ENCODE measurements at places on chromosomes 12 and 14. TPM values are rescaled to one million over a fixed set of nuclear protein-coding genes. Genes with fewer than 3 reads are reported as not detected.

The CCDC175 gene
- not detected for total RNA-seq

The EVL gene
- total RNA-seq: 7.2 TPM

DNA sequence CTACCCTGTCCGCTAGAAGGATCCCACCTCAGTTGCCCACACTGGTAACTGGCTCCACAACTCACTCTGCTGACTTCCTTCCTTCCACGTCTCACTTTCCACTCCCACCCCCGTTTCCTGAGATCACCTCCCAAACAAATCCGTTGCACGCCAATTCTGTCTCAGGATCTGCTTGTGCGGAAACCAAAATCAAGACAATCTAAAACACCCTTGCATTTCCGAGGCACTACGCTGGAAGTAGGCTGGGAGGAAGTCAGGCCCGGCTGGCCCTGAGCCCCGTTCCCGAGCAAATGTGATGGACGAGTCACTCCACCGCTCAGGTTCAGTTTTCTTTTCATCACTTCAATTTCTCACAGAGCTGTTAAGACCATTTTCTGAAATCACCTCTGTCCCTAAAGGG, 23.1 kb downstream of the ABCB9 start:
- DNase-seq: peak; percentile 30

DNA sequence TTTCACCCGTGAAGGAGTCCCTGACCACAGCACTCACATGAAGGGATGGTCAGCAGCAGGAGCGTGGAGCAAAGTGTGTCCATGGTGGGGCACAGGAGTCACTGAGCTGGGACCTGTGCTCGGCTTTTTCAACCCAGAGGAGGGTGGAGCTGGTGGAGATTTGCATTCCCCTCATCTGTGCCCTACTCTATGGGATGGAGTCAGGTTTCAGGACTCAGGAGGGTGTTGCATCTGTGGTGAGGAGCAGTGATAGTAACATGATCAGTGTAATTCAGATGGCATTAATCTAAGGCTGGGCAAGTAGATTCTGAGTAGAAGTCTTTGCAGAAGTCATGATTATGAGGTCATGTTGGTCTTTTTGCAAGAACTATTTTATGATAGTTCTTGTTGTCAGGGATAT, 511.9 kb downstream of the TMEM121 start:
- no peak for DNase-seq

DNA sequence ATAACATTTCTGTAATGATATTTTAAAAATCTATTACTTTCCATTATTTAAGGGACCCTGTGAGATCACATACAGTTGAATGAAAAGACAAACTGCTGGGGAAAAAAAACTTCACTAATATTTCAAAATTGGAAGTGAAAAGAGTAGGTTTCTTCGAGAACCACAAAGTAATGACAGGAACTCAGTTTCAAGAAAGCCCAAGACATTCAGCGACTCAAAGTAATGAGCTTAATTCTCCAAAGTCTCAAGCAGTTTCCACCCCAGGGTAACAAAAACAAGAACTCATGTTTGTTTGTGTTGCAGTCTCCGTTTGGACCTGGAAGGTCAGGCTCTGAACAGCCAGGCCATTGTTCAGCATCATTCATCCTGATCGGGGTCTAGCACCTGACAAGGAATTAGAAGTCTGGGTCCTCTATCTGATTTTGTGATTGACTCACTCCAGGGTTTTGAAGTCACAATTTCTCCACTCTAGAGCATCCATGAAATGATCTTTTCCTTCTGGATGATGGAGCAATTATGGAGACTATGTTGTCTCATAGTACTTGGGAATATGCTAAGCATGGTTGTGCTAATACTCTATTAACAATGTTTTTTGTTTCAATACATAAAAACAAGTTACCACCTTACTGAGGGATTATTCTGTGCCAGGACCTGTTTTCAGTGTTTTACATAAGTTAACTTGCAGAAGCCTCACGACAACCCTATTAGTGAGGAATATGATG, 126.9 kb downstream of the SLC25A21 start:
- no peak for DNase-seq

DNA sequence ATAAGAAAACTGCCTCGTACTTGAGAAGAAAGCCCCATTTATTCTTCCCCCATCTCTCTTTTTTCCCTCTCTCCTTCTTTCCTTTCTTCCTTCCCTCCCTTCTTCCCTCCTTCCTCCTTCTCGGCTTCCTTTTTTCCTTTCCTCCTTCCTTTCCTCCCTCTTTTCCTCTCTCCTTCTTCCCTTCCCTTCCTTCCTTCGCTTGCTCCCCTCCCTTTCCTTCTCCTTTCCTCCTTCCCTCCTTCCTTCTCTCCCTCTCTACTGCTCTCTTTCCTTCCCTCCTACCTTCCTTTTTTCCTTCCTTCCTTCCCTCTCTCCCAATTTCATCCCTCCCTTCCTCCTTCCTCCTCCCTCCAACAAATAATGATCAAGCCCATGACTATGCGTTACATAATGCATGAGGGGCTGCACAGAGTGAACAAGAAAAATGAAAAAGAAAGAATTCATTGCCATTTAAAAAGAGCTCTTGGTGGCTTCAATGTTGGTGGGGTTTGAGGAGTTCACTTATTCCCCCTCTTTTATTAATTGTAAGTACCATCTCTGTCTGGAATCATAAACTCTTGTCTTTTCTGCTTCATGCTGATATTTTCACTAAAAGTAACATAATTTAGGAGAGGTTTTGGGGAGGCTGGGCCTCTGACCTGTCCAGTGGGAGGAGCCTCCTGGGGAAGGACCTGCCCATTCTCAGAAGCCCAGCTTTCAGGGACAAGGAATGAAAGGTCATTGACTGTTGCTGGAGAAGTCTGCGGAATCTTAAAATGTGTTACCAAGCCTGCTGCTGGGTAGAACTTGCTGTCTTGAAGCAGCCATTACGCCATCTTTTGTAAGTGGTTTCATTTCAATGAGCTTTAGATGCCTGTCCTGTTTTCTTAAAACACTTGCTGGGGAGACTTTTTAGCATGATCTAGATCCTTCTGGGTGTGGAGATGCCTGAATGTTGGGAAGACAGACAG, 144.3 kb downstream of the CHST11 start:
- DNase-seq: no peak

- DNase-seq: peak; percentile 35
Observed at GRCh38 chr12:102232446-102232845, 34.8 kb upstream of the PMCH start.

DNA sequence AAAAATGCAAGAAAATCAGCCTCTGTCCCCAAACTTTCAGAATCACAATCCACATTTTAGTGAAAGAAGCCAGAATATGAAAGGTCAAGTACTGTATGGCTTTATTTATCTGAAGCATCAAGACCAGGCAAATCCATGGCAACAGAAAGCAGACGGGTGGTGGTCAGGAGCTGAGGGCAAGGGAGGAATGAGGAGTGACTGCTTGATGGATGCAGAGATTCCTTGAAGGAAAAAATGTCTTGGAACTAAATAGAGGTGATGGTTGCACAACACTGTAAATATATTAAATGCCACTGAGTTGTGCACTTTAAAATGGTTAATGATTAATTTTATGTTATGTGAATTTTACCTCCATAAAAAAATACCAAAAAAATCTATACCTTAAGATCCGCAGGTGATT, 165.1 kb downstream of the GXYLT1 start:
- DNase-seq: no peak

GRCh38 chr14:73725116-73726024, 11.2 kb upstream of the PNMA1 start:
- peak; percentile 59 for DNase-seq

GRCh38 chr12:42143452-42144157, 1.1 kb downstream of the GXYLT1 start:
- DNase-seq: peak; percentile 28

- DNase-seq: no peak
Observed at GRCh38 chr12:113387631-113388030, 16.1 kb downstream of the SDS start.

GRCh38 chr12:91772411-91772810, 373.2 kb downstream of the BTG1 start:
- peak; percentile 7 for DNase-seq

DNA sequence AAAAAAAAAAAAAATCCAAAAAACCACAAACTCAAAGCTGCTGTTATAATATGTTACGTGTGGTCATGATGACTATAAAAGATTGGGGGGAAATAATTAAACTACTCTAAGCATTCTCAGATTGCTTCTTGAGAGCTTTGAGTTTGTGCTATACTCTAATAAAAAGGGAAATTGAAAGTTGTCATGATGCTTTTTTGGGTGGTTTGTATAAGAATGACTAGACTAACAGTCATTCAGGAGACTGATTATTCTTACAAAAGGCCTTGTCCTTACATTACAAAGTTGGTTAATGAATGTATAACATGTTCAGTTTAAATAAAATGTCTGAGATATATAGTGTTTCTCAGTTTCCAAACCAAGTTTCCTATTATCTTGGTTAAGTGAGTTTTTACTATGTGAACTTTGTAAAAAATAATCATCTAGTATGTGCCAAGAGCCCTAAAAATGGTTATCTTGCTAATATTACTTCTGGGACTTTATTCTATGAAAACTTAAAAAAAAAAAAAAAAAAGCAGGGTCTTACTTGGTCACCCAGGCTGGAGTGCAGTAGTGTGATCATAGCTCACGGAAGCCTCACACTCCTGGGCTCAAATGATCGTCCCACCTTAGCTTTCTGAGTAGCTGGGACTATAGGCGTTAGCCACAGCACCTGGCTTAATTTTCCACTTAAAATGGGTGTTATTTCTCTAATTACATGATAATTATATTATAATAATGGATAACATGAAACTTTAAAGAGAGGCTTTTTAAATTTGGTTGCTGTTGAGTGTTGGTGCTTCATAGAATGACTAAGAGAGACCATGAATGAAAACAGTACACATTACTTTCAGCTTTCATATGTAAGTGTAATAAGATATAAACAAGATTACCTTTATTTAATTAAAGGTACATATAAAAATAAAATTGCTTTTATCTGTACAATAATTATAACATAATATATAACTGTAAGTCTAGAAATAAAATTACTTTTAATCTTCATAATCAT, 459.6 kb upstream of the RGS6 start:
- peak; percentile 21 for DNase-seq

DNA sequence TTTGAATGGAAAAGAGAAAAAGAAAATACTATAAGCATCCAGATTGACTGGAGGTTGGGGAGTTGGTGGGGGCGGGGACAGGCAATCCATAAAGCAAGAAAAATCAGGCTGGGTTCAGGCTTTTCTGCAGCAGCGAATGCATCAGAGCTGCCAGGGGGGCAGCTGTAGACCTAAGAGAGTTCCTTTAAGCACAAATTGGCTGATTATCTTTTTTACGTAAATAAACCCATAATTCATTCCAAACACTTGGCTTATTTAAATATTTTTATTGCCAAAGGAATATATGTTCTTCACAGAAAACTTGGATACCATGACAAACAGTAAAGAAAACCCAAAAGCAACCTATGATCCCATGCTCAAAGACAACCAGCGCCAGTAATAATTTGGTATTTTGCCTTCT, 10.2 kb downstream of the BDKRB2 start:
- DNase-seq: no peak

GRCh38 chr14:82766996-82767395, 1233.3 kb upstream of the SEL1L start:
- DNase-seq: no peak

GRCh38 chr12:120813588-120814153, 88.0 kb downstream of the ACADS start:
- no peak for DNase-seq

DNA sequence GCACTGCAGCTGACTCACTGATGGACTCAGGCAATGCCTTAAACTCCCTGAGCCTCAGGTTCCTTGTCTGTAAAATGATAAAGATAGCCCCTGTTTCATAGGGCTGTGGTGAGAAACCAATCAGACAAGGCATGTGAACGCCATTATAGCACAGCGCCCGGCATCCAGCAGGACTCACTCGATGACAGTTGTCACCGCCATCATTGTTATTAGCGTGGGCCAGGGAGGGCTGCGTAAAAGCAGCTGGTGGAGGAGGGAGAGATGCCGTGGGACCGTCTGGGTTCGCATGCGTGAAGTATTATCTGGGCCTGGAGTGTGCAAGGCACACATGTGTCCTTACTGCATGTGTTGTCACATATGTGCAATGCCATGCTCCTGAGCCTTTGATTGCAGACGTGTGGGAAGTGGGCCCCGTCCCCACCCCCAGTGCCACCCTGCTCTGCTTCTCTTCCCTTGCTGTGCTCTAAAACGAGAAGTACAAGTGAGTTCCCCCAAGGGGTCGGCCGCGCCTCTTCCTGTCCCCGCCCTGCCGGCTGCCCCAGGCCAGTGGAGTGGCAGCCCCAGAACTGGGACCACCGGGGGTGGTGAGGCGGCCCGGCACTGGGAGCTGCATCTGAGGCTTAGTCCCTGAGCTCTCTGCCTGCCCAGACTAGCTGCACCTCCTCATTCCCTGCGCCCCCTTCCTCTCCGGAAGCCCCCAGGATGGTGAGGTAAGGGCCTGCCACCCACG, at the start of gene PTPN6:
Gene PTPN6, plus strand, starts transcription at position 546 of the 730 bp plus-strand sequence. Its CDS starts 157 bp downstream, at position 703.
- DNase-seq: no peak

- DNase-seq: peak; percentile 64
Observed at GRCh38 chr12:123237646-123238329, 4.6 kb downstream of the MTRFR start.

GRCh38 chr12:14164266-14164665, 182.9 kb upstream of the GRIN2B start:
- DNase-seq: no peak

DNA sequence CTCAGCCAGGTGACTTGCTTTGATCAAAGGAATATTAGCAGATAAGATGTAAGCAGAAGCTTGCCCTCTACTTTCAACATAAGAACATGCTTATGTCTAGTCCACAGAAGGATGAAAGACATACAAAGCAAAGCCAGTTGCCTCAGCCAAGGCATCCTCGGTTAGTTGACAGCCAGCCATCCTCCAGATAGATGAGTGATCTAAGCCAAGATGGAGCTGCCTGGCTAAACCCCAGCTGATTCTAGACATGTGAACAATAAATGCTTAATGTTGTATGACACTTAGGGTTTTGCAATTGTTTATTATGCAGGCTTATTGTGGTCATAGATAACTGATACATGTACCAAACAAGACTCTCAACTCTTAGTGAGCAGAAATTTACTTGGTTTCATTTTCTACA, 157.6 kb upstream of the TMTC2 start:
- no peak for DNase-seq

- no peak for DNase-seq
Observed at GRCh38 chr14:90438841-90439240, 42.0 kb downstream of the CALM1 start.

GRCh38 chr12:98492580-98493140, 22.7 kb upstream of the TMPO start:
- no peak for DNase-seq

Data from IMR-90 (cell line).